ENCODE measurements at places on chromosomes 7 and 10.
A peak's percentile ranks its signal among the peaks of the same experiment; 100 is the strongest.

- no peak for DNase-seq
Measured at GRCh38 chr10:21340331-21340730, 185.2 kb downstream of the SKIDA1 start.

- DNase-seq = no peak
Measured at GRCh38 chr10:33722067-33722466, 387.6 kb upstream of the NRP1 start.

- no peak for DNase-seq
Measured at GRCh38 chr10:107741971-107742370, 577.5 kb upstream of the SORCS1 start.

DNA sequence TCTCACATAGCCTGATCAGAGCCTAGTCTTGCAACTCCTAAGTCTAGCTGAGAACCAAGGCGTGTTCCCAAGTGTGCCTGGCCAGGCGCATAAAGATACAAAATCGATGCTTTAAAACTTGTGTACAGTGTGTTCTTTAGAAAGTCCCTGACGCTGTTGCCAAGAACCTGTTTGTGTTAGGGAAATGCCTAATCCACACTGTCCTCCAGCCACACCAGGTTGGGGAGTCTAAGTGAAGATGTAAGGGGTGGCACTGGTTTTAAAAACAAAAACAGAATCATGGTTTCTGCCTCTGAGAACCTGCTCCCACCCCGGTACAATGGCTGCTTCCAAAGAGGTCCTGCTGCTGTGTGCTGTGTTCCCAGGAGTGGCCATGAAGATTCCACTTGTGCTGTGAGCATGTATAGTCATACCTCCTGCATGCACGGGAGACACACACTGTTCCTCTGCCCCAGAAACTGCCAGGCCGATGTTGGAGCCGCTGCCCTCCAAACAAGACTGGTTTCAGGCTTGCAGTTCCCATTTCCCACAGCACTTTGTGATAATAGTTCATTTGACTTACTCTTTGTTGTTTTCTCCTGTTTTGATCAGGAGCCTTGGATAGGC lies 88.5 kb downstream of the CCNY start:
- DNase-seq = no peak

DNA sequence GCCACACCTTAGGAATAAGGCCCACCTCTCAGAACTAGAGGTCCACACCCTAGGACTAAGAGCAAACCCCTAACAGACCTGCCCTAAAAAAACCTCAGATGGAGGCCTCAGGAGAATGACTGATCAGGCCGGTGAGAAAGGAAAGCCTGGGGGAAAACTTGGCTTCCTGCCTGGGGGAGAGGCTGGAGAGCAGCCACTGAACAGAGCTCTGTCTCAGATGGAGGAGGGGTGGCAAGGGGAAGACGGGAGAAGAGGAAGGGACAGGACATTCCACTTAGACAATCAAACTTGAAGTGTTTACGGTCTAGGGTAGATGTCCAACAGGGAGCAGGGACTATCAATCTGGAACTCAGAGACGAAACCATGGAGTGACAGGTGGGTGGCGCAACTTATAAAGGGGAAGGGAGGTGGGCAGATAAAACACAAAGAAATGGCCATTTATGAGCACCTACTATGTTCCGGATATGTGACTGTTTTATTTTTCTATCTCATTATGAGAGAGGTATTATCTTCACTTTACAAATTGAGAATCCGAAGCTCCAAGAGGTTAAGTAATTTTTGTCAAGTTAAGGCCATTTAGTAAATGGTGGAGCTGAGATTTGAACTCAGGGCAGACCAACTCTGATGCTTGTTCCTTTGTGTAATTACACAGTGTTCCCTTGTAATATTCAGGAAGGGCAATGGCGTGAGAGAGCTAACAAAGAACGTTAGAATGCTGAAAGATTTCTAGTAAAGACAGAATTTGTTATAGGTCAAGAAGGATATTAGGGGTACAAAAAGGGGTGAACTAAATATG lies 82.6 kb downstream of the DNMBP start:
- DNase-seq = no peak

- DNase-seq = no peak
Measured at GRCh38 chr7:139603282-139603681, 79.8 kb downstream of the CLEC2L start.

DNA sequence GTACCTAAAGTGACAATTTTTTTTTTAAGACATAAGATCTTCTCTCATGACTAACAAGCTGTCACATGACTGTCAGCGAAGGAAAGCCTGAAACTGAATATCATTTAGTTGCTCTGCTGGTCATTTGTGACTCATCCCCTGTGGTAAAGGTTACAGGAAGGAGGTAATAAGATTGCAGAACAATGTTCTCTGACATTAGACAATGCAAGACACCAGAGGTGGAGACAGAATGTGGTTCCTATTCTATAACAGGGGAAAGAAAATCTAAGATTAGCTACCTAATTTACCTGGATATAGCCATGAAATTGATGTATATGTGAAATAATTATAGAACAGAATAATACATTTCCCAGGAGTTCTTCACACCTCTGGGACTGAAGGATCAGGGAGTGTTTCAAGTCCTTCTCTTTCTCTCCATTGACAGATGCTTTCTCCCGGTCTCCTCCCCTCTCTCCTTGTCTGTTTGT lies 47.7 kb downstream of the LRGUK start:
- peak; percentile 57 for DNase-seq

GRCh38 chr10:71099731-71100361 lies 112.5 kb upstream of the UNC5B start:
- DNase-seq = no peak

- no peak for DNase-seq
Measured at GRCh38 chr7:30931929-30932540, 20.4 kb downstream of the AQP1 start.

DNA sequence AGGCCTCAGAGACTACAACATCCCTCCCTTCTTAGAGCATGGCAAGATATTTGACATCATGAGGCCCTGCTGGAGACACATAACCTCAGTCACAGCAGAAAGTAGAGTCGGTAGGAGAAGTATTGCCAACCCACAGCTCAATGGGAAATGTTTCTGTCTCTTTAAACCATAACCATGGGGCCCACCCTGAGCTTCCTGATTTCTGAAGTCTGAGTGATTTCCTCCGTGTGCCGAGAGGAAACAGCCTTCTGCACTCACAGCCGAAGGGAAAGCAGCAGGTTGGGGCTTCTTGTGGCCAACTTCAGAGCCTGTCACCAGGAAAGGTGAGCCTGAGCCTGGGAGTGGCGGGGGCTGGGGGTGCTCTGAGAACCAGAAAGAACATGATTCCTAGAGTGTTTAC lies at the start of gene GIMAP1:
Gene GIMAP1 (plus strand): TSS at position 246 of the 400 bp plus-strand sequence. CDS start 2,435 bp downstream, outside the sequence.
- no peak for DNase-seq

DNA sequence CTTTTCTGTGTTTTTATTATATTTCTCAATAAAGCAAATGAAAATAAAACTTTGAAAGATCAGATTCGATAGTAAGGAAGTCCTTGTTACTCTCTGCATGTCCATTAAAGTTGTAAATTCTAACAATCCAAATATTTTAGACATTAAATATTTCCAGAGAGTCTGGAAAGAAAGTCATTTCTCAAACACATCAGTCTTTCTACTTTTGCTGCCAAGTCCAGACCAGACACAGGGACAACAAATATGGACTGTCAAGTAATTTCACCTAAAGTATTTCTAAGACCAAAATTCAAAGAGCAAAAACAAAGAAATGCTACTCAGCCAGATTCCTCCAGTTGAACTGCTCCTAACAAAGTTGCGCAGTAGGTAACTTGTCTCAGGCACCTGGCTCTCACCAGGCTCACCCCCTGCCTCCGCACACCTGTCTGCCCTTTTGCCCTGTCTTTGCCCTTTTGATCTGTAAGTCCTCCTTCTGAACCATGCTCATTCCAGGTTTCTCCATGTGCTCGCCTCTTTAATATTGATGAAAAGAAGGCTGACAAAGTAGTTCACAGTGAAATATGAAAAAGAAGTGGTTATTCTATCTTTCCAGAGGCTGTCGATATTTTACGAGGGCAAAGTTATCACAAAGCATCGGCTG lies 300.5 kb downstream of the C7orf25 start:
- no peak for DNase-seq

DNA sequence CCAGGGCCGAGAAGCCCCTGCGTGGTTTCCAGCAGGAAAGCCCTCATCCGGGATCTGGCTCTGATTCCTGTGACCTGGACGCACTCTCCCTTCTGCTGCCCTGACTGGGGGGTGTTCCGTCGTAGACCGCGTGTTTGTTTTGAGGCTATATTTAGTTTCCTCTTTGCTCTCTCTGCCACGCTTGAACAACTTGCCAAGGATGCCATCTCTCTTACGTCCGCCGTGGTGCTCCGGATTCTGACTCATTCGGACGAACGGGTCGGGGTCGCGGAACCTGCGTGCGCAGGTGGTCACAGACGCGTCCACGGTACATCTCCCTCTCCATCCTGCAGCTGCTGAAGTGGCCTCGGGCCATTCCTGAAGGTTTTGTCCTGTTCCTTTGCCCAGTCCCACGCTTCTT lies 10.4 kb upstream of the SORCS3 start:
- no peak for DNase-seq

GRCh38 chr10:95796504-95796903 lies 40.5 kb downstream of the ENTPD1 start:
- no peak for DNase-seq

DNA sequence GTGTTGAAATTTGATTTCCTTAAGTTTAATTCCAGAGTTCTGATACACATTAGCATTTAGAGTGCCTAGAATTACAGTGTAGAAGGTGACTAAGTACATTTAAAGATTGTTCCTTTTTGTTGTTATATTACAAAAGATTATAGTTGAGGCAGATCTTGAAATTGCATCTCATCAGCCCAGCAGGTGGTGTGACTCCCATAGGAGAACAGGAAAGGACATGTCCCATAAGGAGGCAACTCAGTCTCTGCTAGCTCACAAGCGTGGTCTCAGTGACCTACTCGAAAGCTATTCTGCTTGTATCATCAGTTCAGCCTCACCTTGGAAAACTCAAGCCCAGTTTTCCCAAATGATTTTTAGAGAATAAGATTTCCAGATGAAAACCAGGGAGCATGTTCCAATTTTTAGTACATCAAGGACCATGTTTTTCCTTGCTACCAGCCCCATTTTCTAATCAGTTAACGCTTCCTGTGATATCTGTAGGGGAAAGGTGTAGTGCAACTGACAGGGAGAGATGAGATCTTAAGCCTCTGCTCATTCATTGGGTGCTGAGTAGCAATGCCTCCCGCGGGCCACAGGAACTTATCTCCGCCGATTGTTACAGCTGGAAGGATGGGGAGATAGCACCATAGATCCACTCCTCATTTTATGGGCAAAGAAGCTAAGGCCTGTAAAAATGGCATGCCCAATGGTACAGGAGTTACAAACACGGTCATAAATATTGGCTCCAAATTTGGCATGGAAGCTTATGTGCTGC lies 1.1 kb upstream of the GNAI1 start:
- no peak for DNase-seq

DNA sequence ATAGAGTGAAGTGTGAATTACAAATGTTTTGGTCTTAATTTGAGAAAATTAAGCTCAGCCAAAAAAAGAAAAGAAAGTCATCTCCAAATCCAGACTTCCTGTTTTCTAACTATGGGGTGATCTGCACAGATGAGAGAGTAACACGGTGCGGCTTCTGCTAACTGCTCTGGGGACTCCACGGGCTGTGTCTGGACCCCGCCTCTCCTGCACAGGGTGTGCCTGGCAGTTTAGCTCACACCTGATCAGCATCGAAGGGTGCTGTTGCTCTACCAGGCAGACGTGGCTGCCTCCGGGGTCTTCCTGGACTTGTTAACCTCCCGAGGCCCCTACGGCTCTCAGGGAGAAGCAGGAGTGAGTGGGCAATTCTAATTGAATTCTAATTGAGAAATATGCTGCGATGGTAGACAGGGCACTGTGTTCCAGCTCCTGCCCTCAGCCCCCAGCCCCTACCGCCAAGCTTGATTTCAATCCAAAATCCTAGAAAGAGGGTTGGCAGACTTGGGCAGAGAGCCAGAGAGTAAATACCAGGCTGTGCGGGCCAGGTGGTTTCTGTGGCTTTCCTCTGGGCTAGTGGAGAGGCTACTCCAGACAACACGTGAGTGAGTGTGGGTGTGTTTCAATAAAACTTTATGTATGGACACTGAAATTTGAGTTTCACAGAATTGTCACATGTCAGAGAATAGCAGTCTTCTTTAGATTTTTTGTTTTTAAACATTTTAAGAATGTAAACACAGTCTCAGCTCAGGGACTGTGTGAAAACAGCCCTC lies 13.4 kb downstream of the SHH start:
- DNase-seq = no peak

- no peak for DNase-seq
Measured at GRCh38 chr10:132865851-132866600, 76.3 kb downstream of the CFAP46 start.

GRCh38 chr10:122703483-122704448 lies 4.1 kb upstream of the C10orf120 start:
- peak; percentile 5 for DNase-seq

GRCh38 chr7:140003913-140004382 lies 58.8 kb downstream of the PARP12 start:
- DNase-seq = peak; percentile 13

- no peak for DNase-seq
Measured at GRCh38 chr10:2782265-2782664, 285.1 kb upstream of the PFKP start.

GRCh38 chr10:71708301-71708703 lies 11.3 kb downstream of the C10orf105 start:
- DNase-seq = no peak

DNA sequence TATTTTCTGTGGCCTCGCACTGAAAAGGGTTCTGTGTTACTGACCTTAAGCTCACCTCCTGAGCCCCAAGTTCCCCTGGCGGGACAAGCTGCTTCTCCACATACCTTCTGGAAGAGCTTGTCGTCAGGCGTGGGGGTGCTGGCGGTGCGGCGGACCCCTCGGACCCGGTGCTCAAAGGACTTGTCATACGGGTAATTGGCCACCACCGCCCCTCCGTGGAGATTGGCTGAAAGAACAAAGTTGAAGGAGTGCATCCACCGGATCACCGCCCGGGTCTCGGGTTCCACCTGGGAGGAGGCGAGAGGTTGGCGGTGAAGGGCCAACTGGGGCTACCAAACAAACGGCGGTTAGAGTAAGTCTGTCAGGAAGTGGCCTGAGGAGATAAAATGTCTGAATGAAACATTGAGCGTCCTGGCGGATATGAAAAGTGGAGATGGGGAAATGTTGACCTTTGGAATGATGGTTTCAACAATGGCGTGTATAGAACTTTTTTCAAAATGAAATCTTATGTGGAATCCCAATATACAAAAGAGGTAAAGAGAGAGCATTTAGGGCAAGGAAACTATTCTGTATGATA lies 16.5 kb downstream of the CPN1 start:
- DNase-seq = no peak

GRCh38 chr7:80453699-80454340 lies 58.0 kb downstream of the GNAT3 start:
- DNase-seq = no peak

DNA sequence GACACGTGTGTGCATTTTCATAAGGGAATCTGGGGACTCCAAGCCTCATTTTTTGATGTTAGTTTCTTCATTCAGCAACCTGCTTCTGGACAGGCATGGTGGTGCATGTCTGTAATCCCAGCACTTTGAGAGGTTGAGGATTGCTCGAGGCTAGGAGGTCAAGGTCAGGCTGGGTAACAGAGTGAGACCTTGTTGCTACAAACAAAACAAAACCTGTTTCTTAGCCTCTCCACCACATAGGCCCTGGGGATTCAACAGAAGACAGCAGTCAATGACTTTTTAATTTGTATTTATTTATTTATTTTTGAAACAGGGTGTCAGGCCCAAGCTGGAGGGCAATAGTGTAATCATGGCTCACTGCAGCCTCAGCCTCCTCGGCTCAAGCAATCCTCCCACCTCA lies 6.9 kb upstream of the CYTH3 start:
- DNase-seq = no peak

Measured in GM04503 (cell line).